ENCODE measurements at places on chromosomes 4 and X.
A peak's percentile ranks its signal among the peaks of the same experiment; 100 is the strongest.

DNA sequence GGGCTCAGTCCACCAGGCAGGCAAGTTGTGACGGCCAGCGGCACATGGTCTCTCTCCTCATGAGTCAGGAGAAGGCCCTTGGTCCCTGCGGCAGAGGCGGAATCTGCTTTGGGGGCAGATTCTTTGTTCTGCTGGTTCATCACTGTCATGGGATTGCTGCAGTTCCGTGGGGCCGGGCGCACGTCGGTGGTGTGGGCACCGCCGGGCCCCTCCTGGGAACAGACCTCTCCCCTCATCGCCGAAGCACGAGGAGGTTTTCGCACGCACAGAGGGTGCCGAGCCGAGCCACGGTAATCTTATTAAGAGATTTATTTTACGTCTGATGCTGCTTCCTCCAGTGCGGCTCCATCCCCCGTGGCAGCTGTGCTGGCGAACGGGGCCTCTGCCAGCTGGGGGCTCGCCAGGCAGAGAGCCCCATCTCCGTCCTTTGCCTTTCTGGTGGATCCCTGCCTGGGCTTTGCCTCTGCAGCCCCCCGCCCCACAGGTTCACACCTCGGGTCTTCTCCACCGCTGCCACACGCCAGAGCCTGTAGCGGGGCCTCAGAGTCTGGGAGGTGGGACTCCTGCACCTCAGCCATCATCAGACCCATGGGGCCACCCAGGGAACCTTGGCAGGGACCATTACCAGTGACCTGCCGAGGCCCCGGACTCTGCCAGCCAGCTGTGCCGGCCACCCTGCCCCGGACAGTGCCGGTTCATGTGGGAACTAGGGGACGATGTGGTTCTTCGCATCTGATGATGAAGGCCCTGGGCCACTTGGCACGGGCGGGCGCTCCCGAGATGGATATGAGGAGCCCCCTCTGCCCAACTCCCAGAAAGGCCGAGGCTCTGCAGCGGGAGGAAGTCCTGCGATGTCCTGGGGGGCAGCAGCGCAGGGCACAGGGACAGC lies 86.7 kb upstream of the NKX1-1 start:
- no peak for DNase-seq

DNA sequence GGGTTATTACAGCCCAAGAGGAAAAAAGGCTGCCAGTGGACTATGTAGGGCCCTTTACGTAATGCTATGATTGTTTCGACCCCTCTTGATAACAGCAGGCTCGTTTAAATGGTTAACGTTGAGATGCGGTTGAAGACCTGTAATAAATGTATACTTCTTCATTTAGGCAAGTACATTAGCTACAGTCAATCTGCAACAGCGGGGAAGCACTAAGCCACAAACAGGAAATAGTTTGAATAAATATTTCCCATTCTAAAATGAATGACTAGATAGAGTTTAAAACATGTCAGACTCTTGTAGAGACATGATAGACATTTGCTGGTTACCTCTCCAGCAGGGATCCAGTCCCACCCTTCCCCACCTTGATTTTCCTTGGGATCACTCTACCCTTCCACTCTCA lies 38.1 kb upstream of the STIM2 start:
- no peak for DNase-seq

DNA sequence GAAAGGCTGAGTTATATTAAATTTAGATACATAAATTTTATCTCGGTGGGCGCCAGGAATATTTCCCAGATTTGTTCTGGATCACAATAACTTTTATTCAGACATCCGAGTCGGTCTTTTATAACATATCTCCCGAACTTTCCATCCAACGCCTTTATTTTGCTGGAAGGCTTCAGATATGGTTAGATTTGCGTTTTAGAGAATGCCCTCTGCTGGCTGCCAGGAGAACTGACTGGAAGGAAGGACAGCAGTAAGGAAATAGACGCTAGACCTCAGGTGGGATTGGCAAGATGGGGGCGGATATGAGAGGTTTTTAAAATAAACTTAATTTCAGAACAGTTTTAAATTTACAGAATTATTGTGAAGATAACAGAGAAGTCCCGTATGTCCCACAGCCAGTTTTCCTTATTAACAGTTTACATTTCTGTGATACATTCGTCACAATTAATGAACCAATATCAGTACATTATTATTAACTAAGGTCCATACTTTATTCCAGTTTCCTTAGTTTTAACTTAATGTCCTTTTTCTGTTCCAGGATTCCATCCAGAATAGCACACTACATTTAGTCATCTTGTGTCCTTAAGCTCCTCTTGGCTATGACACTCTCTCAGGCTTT lies 4.6 kb upstream of the KANTR start:
- peak; percentile 54 for DNase-seq

DNA sequence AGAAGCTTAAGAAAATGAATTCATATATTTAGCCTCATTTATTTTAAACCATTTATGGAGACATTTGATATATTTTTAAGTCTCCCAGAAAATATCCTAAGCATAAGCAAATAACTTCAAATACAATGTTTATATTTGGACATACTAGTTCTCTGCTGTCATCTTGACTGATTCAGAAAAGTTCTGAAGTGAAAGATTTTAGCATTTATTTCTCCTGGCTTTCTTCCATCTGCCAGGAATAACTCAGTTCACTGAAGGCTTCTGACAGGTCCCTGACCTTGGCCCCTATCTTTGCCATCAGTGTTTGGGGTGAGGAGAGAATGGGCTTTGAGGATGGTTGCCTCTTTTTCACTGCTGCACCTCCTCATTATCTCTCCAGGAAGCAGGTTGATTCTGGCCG lies 115.7 kb downstream of the SLIT2 start:
- no peak for DNase-seq

DNA sequence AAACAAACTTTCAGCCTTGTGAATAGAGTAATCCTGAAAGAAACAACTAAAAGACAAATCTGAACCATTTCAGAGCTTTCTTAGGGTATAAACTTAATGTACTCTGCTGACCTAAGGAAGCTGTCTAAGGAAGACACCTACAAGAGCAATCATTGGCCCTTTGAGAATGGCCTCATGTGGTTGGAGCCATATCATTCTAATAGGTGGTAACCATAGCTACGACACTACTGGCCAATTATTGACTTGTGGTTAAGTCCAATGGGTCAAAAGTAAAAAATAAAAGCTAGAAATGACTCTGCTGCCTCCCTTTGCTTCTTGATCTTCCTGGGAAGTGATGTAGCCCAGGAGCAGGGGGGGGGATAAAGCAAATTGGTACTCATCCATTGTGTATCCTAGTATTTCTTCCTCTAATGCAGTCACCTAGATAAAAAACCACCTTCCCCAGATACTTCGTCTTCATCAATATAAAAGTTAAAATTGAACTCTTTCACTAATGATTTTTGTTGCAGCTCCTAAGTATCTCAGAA lies 547.0 kb downstream of the ARAP2 start:
- no peak for DNase-seq
